ENCODE measurements at places on chromosomes 13 and 19.

DNA sequence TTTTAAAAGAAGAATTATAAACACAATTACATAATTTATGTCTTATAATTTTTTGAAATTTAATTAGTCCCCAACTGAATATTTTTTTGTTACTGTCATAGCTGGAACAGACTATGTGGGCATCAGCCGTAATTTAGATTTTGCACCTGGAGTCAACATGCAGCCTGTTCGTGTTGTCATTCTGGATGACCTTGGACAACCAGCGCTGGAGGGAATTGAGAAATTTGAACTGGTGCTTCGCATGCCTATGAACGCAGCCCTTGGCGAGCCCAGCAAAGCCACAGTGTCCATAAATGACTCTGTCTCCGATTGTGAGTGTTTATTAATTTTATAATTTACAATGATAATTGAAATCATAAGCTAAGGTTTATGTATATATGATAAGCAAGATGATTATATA, 142.3 kb downstream of the STOML3 start:
- no peak for DNase-seq

- no peak for DNase-seq
These were observed 418 bp upstream of the ZNF709 start for GRCh38 chr19:12485052-12485416.

- peak; percentile 81 for DNase-seq
These were observed 761 bp upstream of the PPP1R13L start for GRCh38 chr19:45405435-45406225.

DNA sequence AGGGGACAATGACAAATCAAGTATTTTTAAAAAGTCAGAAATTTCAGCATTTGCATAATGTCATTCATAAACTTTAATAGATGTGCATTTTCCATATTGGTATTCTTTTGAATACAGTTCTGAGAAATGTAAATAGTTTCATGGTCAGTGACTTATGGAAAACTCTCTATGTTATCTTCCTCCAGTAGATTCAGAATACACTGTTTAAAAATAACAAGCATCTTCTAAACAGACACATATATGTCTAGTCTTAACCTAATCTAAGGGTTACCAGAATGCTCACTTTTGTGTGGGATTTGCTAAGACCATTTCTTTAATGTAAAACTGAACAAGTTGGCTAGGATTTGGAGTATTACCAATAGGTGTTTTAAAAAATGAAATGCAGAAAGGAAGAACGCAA, 119.8 kb upstream of the SGCG start:
- DNase-seq: no peak

DNA sequence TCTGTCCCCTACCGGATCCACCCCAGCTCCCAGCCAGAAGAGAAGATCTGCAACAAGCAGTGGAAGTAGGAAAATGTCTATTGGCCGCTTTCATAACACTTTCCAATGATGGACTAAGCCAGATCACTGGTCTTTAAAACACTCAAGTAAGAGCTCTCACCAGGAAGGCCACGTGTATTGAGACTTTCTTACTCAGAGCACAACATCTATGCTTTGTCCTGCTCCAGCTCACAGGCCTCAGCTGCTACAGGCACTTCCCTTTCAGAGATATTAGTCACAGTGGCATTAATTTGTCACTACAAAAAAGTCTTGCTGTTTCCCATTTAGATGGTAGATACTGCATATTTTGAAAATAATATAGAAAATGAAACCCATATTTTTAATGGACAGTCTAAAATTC, 164.2 kb downstream of the ABCC4 start:
- DNase-seq: no peak

DNA sequence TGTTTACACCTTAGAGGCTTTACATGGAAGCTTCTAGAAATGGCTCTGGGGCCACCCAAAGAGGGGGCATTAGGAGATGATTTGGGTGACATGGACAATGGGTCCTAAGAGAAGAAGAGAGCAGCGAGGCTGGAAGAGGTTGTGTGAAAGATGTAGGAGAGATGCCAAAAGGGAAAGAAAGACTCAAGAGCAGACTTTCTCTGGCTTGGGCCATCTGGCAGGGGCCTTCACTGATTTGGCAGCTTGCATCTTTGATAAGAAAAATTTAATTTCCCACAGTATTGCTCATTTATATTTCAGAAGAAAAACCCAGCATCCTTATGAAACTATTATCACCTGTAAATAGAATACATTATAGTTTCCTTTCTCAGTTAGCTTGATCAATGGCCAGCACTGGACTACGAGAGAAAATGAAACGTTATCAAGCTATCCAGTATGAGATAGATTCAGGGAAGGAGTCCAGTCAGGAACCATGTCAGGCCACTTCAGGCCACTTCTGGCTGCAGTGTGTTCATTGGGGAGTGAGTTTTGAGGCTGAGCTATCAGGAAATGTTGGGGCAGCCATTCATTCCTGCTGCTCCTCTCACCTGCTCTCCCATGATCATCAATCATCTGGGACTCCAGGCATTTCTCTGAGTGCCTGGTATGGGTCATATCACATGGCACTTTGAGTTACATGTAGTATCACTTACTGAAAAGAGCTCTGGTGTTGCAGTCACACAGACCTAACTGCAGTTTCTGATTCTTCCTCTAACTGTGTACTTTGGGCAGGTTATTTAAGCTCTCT, 10.3 kb downstream of the SCEL start:
- no peak for DNase-seq

DNA sequence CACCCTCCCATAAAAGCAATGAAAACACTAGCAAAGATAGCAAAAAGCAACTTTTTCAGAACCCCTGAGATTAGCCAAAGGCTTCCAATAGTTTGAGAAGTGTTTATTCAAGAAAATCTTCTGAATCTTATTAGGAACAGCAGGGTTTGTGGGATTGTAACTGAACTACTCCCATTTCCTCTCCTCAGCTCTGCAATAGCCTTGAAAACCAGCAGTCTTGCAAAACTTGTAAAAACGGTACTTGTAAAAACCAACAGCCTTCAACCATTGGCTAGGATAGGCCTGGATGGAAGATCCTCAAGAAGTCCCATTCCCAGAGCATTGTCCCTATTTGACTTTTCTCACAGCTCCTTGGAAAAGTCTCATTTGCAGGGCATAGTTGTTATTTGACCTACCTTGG, 12.1 kb downstream of the RNASEH2B start:
- DNase-seq: no peak

GRCh38 chr13:25069911-25070310, 26.0 kb upstream of the PABPC3 start:
- no peak for DNase-seq

- no peak for DNase-seq
These were observed 9.3 kb downstream of the MUC16 start for GRCh38 chr19:9000933-9001332.
